ENCODE measurements at places on chromosomes 2 and 18. TPM values are rescaled to one million over a fixed set of nuclear protein-coding genes. Genes with fewer than 3 reads are reported as not detected.

GRCh38 chr2:19350678-19351401, 7.6 kb downstream of the OSR1 start:
- DNase-seq = no peak
- peaks cover 17% of the 10 kb centered on the region for H3K36me3 ChIP-seq
- H3K4me1 ChIP-seq = peaks cover 35% of the 10 kb centered on the region
- peak overlapping the region; percentile 57 for H3K4me3 ChIP-seq
- H3K27ac ChIP-seq = peak overlapping the region; percentile 45

LOXHD1 gene
- 0.49 TPM for total RNA-seq

GRCh38 chr18:1593091-1593490, 688.4 kb downstream of the ADCYAP1 start:
- no peaks in the 10 kb centered on the region for H3K4me1 ChIP-seq
- DNase-seq = no peak
- H3K36me3 ChIP-seq = no peaks in the 10 kb centered on the region
- no peak overlapping the region for H3K4me3 ChIP-seq
- no peaks in the 10 kb centered on the region for H3K27me3 ChIP-seq
- H3K27ac ChIP-seq = no peak overlapping the region

FER1L5 gene
- 0.05 TPM for total RNA-seq

TET3 gene
- 2.3 TPM for total RNA-seq

RFX8 gene
- total RNA-seq = not detected

PKDCC gene
- total RNA-seq = 88.7 TPM

CCL20 gene
- total RNA-seq = not detected

PROM2 gene
- total RNA-seq = 1.4 TPM

ABCG5 gene
- total RNA-seq = not detected

- H3K4me1 ChIP-seq = peaks cover 10% of the 10 kb centered on the region
- DNase-seq = peak; percentile 23
- no peaks in the 10 kb centered on the region for H3K36me3 ChIP-seq
- H3K27ac ChIP-seq = no peak overlapping the region
- H3K27me3 ChIP-seq = peaks cover 90% of the 10 kb centered on the region
Observed at GRCh38 chr2:88350331-88351248, 101.9 kb downstream of the FOXI3 start.

DNA sequence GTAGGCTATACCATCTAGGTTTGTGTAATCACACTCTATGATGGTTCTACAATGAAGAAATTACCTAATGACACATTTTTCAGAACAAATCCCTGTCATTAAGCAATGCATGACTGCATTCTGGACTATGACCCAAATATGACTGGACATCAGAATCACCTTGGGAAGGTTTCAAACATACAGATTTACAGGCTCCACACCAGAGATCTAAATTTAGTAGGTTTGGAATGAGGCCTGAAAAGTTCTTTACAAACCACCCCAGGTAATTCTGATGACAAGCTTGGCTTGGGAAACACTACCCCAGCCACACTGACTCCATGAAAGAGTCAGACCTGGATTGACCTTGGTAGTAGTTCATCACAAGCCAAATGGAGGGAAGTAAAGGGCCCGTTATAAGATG, 52.2 kb upstream of the NFE2L2 start:
- H3K36me3 ChIP-seq = peaks cover 8% of the 10 kb centered on the region
- H3K4me3 ChIP-seq = no peak overlapping the region
- H3K27ac ChIP-seq = no peak overlapping the region
- DNase-seq = no peak
- H3K4me1 ChIP-seq = peaks cover 24% of the 10 kb centered on the region

INPP5D gene
- total RNA-seq = 4.9 TPM

- H3K36me3 ChIP-seq = no peaks in the 10 kb centered on the region
- no peaks in the 10 kb centered on the region for H3K27me3 ChIP-seq
- no peak overlapping the region for H3K4me3 ChIP-seq
- no peak overlapping the region for H3K27ac ChIP-seq
- DNase-seq = no peak
Observed at GRCh38 chr18:55605733-55606338, 17.8 kb upstream of the TCF4 start.

DNA sequence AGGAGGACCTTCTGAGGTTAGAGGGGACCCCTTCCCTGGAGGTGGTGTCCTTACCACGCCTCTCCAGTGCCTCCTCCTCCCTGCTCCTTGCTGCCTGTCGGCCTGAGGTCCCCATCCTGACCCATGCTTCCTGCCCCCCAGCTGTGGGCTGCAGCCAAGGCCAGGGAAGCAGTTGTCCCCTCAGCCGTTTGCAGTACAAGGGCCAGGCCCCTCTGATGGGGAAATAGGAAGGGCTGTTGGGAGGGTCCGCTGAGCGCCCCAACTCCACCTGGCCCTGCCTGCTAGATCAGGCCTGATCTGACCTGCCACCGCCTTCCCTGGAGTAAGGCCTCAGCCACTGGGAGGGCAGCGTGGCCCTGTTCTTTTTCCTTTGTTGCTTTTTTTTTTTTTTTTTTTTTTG, 219.8 kb downstream of the KLHL29 start:
- DNase-seq = no peak
- no peaks in the 10 kb centered on the region for H3K4me1 ChIP-seq
- H3K36me3 ChIP-seq = no peaks in the 10 kb centered on the region
- H3K27ac ChIP-seq = no peak overlapping the region
- H3K4me3 ChIP-seq = no peak overlapping the region

DNA sequence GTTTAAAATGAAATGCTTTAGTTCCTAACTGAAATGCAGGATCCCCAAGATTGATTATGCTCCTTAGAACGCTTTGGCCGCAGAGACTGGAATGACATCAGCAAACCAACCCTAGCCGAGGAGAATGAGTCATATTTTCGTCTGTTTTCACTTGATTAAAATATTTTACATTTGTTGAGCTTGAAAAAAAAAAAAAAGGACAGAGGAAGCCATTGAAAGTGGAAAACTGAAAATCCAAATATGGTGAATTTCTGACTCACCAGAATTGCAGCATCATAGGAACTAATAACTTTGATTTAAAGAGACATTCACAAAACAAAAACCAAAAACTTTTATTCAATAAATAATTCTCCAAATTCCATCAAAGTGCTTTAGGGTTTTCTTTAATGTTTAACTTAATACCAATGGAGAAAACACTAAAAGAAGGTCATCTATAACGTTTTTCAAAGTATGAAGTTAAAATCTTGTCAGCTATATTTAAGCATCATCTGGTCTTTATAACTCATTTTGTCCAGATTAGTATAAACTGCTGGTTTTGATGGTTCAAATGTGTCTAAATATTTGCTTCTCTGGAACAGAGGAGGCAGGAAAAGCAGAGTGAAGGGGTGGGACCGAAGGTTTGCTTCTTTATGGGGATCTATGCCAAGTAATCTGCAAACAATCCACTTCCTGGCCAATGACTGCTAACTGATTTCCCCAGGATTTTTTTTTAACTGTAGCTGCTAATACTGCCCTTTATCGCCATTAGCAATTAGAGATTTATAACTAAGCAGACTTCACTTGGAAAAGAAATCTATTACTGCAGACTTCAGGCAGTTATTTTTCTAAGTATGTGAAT, 30.9 kb upstream of the COL5A2 start:
- peak overlapping the region; percentile 79 for H3K27ac ChIP-seq
- peaks cover 4% of the 10 kb centered on the region for H3K4me1 ChIP-seq
- peak; percentile 22 for DNase-seq
- H3K27me3 ChIP-seq = no peaks in the 10 kb centered on the region
- no peaks in the 10 kb centered on the region for H3K36me3 ChIP-seq

GRCh38 chr2:36387258-36387916, 31.8 kb downstream of the CRIM1 start:
- no peak for DNase-seq
- no peak overlapping the region for H3K4me3 ChIP-seq
- no peaks in the 10 kb centered on the region for H3K36me3 ChIP-seq
- H3K4me1 ChIP-seq = peaks cover 43% of the 10 kb centered on the region
- no peaks in the 10 kb centered on the region for H3K27me3 ChIP-seq

TMEM200C gene
- total RNA-seq = 0.96 TPM

GRCh38 chr2:24471662-24472061, 19.4 kb upstream of the NCOA1 start:
- H3K27ac ChIP-seq = no peak overlapping the region
- H3K4me3 ChIP-seq = no peak overlapping the region
- H3K36me3 ChIP-seq = no peaks in the 10 kb centered on the region
- DNase-seq = no peak

- H3K4me1 ChIP-seq = no peaks in the 10 kb centered on the region
- H3K27ac ChIP-seq = no peak overlapping the region
- H3K36me3 ChIP-seq = no peaks in the 10 kb centered on the region
Observed at GRCh38 chr2:139492131-139492680, 712.0 kb upstream of the NXPH2 start.

GRCh38 chr2:95307036-95307435, 9.9 kb downstream of the KCNIP3 start:
- no peak for DNase-seq
- H3K27me3 ChIP-seq = peaks cover 57% of the 10 kb centered on the region
- no peak overlapping the region for H3K27ac ChIP-seq
- H3K4me1 ChIP-seq = no peaks in the 10 kb centered on the region

GRCh38 chr2:19651466-19651865, 250.3 kb downstream of the TTC32 start:
- H3K4me3 ChIP-seq = no peak overlapping the region
- H3K4me1 ChIP-seq = peaks cover 24% of the 10 kb centered on the region
- H3K27ac ChIP-seq = no peak overlapping the region
- no peaks in the 10 kb centered on the region for H3K27me3 ChIP-seq
